ENCODE measurements at places on chromosomes 12 and 14.
A peak's percentile ranks its signal among the peaks of the same experiment; 100 is the strongest.

DNA sequence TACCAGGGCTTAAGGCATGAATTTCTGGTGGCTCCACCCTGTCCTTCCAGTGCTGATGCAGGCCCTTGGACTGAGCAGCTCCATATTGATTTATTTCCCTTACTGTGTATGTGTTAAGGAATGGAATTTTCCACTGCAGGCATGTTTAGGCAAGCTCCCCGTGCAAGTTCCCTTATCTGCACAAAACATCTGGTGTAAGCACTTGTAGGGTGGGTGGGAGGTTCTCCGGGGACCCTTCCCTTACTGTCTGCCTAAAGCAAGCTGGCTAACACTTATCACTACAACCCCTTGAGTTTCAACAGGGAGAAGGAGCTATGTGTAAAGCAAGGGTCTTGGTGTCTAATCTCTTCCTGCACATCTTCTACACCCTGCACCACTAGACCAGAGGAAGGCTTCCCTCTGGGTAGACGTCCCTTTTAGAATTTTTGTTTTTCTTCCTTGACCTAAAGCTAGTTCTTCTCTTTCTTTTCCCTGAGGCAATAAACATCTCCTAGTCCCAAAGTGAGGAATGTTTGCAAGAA is 22.0 kb upstream of the DRAM1 start:
- ATAC-seq = no peak

- ATAC-seq = no peak
Observed at GRCh38 chr14:69040353-69040752, 61.3 kb upstream of the ACTN1 start.

DNA sequence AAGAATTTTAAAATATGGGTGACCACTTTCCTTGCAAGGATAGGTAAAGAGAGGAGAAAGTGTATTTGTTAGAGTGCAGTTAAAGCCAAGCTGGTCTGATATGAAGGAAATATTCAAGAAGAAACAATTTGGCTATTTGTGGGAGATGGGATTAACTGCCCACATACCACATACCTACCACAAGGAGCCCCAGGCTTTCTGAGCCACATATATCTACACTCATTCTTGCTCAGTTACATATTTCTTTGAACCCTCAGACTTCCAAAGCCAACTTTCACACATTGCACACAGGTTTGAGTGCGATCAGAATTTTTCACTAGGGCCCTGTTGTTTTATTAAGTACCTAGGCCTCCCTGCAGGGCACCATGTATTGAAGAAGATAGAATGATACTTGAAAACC is 330.2 kb downstream of the ZFP36L1 start:
- peak; percentile 12 for ATAC-seq

DNA sequence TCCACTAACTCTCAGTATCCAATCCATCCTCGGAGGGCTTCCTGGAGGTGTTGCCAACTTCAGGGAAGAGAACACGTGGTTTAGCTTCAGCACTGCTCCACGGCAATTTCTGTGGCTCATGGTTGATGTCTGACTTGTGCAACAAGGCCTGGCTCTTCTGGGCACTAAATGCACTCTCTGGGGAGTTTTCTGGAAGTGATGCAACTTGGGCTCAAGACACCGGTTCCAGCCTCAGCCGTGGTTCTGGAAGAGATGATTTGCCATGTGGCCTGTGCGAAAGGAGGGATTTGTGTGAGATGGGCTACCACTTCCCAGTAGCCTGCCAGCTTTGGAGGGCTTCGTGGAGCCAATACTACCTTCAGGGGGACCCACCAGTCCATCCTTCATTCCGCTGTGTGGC is 118.6 kb upstream of the RTL1 start:
- ATAC-seq = no peak

- peak; percentile 75 for ATAC-seq
Observed at GRCh38 chr12:49232940-49233841, 31.7 kb upstream of the TUBA1C start.

- peak; percentile 64 for ATAC-seq
Observed at GRCh38 chr12:50765095-50765911, 1.4 kb downstream of the ATF1 start.

DNA sequence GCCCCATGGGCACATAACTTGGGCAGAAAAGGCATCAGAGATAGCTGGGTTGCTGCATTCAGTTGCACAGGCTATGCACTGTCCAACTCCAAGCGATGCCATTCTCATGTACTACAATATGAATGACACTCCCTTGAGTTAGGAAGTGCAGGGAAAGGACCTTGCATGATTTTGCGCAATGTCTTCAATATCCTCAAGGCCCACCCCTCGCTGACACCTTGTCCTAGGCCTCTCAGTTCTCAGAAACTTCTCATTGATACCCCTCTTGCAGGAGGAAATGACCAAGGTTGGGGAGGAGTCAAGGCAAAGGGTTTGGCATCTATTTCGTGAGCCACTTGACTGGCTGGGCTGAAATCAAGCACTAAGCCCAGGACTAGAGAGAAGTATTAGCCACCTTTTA is 70.4 kb downstream of the ARL6IP4 start:
- ATAC-seq = peak; percentile 48

DNA sequence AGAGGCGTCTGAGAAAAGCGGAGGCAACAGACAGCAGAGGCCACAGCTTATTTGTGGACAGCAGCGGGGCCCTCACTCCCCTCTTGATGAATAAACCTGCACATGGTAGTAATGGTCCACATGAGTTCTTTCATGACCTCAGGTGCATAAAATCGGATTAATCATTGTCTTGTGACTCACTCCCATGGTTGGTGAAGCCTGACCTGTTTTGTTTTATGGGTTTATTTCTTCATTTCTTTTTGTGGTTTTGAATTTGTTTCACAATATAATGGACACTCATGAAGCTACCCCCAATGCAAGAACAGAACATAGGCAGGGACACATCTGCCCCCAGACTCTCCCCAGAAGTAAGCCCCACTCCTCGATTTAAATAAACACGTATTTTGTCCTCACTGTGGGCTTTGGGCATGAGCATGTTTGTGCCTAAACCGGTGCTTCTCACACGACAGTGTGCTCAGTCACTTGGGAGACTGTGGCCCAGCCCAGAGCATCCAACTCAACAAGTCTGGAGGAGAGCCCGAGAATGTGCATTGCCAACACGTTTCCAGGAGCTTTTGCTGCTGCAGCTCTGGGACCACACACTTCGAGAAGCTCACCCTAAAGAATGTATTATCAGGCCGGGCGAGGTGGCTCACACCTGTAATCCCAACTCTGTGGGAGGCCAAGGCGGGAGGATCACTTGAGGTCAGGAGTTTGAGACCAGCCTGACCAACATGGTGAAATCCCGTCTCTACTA is 116.1 kb downstream of the SCARB1 start:
- no peak for ATAC-seq
